Globus pallidus (tissue), 1 donor: ENCODE measurements at places on chromosomes 12 and 14.

DNA sequence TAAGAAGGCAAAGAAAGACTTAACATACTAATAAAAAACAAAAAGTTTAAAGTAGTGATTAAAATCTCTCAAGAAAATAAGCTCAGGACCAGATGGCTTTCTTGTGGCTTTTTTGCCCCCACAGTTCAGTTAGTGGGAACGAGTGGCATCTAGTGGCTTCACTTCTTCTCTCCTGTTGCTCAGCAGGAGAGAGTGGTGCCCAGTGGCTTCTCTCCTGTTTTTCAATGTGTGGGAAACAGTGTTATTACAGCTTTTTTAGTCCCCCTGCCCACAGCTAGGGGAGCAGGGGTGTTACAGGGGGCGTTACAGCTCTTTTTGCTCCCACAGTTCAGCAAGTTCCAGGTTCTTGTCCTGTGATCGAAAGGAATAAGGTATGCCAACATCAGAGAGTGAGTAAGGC, 135.2 kb downstream of the RERGL start:
- no peak for DNase-seq

DNA sequence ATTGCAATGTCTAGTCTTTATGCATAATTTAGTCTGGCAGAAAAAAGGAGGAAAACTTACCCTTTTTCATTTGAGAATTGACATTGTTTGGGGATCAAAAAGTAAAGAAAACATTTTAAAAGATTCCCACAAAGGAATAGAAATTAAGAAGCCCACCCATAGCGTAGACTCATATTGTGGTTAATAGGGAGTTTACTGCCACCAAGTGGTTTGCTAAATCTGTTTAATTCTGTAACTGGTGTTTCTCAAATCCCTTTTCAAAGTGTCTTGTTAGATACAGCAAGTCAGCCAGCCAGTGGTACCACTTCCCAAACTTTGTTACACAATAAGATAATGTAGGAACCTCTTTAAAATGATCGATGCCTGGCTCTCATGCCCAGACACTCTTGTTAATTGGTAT, 180.3 kb downstream of the IPO8 start:
- no peak for DNase-seq

GRCh38 chr14:60164404-60164711, 840 bp downstream of the DHRS7 start:
- no peak for DNase-seq

DNA sequence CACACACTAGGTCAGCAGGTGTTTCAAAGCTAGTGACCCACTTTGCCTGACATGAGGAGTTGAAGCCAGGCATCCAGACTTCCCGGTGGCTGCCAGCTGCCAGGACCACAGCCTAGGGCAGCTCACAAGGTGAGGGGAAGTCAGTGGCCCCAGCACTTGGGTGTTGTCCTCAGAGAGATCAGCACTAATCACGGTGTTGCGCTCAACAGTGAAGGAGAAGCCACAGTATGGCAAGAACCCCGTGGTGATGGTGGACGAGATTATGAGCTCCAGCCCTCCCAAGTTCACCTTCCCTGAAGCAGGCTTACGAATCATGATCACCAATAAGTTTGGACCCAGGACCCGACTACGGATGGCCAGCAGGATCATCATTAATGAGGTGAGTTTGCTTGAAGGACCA, 59.9 kb upstream of the RIN3 start:
- DNase-seq, result no peak

DNA sequence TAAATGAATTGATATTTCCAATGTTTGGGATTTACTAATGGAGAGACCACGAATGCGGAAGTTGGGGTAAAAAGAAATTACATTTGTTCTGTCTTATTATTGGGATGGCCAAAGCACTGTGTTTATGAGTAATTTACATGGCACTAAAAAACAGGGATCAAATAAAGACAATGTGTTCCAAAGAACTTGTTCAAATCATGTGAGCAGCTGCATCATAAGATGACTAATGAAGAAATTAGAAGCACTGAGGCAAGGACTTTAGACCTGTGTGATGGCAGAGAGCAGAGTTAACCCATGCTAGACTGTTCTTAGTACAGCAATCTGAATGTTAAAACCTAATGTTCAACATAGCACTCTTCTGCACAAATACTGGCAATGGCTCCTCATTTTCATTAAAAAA, 34.3 kb upstream of the DCN start:
- no peak for DNase-seq

DNA sequence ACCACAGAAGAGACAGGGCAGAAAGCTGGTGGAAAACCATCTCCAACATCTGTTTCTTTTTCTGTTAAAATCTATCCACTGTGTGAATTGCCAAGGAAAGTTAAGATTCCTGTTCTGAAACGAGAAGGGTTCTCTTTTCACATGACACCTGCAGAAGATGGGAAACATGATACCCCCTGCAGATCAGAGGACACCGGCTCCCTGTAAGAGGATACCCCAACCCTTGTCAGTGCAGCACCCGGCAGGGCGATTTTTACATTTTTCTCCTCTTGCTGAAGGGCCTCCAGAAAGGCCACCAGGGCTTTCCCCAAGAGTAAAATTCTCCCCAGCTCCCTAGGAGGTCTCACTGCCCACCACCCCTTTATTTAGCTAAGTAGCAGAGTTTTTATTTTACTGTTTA, 48.2 kb downstream of the DPF3 start:
- DNase-seq, result no peak

GRCh38 chr12:8566525-8566924, 25.8 kb upstream of the CLEC4E start:
- no peak for DNase-seq

- DNase-seq, result no peak
Observed at GRCh38 chr12:132502149-132502881, 12.4 kb downstream of the FBRSL1 start.

GRCh38 chr12:30278401-30278800, 417.3 kb downstream of the IPO8 start:
- peak; percentile 22 for DNase-seq
